Activated T-cell treated with anti-CD3 and anti-CD28 coated beads for 24 hours (primary cell): ENCODE measurements at places on chromosomes 5 and 9.

DNA sequence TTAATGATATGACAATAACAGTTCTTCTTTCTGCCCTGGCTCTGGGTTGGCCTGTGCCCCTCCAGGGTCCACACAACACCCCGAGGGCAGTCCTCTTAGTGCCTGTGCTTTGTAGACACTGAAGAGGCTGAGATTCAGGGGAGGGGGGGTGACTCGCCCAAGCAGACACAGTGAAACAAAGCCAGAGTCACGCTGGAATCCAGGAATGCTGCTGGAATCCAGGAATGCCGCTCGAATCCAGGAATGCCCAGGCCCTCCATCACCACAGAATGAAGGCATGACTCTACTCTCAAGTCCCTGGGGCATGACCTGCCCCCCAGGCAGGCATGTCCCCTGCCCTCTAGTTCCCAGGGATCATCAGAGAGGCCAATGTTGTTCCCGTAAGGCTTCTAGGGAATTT lies 73.1 kb downstream of the LRSAM1 start:
- DNase-seq: no peak

- DNase-seq: no peak
These were observed 90.6 kb upstream of the ICE1 start for GRCh38 chr5:5331848-5332247.

- DNase-seq: peak; percentile 44
These were observed 89.0 kb upstream of the MAP1B start for GRCh38 chr5:72018143-72018803.

DNA sequence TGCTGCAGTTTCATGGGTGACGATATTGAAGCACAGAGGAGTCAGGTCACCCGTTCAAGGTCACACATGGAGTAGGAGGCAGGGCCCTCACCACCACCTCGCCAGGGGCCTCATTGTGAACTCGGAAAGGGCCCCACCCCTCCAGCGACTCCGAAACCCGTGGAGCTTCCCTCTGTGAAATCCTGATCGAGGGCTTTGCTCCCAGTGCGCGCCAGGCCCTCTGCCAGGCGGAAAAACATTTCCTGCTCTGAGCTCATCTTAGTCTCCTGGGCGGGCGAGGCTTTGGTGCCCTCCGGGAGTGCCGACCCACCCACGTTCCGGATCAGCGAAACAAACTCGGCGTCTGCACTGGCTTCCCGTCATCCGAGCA lies 75.0 kb upstream of the FCN1 start:
- DNase-seq: no peak

GRCh38 chr5:128257076-128257475 lies 173.5 kb downstream of the SLC12A2 start:
- DNase-seq: no peak

- no peak for DNase-seq
These were observed 25.8 kb upstream of the TBC1D2 start for GRCh38 chr9:98281281-98281680.

- DNase-seq: no peak
These were observed 44.5 kb downstream of the SPRY4 start for GRCh38 chr5:142280066-142281007.
